Stimulated activated CD8-positive, alpha-beta memory T cell treated with anti-CD3 and anti-CD28 coated beads, Interleukin-15, amount 100 ng/mL, for 1 hour (primary cell): ENCODE measurements at places on chromosomes 5 and 9.

DNA sequence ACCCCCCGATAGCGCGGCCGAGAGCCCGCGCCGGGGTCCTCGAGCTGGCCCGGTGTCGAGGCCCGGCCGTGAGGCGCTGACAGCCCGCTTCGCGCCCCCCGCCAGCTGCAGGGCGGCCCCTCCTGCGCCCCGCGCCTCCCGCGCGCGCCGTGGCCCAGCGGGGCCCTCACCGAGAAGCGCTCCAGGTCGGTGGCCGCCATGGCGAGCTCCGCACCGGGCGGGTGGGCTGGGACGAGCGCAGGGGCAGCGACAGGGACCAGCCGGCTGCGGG lies 166 bp downstream of the SEPTIN8 start:
- DNase-seq = no peak

- no peak for DNase-seq
Measured at GRCh38 chr5:44652674-44653073, 156.1 kb upstream of the MRPS30 start.

DNA sequence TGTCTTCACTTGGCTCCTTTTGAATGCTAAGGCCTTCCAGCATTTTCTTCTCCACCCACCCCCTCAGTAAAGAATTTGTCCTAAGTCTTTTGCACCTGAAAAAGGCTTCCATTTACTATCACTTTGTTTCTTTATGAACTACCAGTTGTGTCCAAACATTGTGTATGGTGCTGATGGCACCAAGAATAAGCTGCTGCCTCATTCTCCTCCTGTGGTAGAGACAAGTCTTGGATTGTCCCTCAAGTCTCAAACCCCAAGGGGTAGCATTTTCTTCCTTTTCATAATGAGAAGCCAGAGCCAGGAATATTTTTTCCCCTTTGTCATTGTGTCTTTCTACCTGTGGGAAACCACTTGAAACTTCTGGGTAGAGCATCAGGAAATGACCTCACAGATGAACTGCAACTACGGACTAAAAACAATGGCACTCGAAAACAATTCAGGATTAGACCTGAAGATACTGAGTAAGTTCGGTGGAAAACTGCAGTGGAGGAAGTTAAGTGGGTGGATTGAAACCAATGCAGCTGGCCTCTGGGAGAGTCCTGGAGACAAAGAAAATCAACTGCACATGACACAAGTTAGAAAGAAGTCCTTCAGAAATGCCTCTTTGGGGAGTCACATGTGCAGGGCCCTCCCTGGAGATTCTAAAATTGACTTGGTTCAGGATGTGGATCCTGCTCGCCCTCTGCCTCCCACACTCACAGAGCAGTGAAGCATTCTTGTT lies 80.5 kb downstream of the SH3RF2 start:
- DNase-seq = no peak

GRCh38 chr5:165757791-165758190 lies 2252.4 kb downstream of the MAT2B start:
- DNase-seq = no peak

DNA sequence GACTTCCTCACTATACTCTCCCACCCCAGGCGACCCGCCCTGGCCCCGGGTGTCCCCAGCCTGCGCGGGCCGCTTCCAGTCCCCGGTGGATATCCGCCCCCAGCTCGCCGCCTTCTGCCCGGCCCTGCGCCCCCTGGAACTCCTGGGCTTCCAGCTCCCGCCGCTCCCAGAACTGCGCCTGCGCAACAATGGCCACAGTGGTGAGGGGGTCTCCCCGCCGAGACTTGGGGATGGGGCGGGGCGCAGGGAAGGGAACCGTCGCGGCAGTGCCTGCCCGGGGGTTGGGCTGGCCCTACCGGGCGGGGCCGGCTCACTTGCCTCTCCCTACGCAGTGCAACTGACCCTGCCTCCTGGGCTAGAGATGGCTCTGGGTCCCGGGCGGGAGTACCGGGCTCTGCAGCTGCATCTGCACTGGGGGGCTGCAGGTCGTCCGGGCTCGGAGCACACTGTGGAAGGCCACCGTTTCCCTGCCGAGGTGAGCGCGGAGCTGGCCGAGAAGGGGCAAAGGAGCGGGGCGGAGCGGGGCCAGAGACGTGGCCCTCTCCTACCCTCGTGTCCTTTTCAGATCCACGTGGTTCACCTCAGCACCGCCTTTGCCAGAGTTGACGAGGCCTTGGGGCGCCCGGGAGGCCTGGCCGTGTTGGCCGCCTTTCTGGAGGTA lies 2.1 kb downstream of the CA9 start:
- no peak for DNase-seq

- no peak for DNase-seq
Measured at GRCh38 chr5:163861670-163862069, 356.3 kb downstream of the MAT2B start.

DNA sequence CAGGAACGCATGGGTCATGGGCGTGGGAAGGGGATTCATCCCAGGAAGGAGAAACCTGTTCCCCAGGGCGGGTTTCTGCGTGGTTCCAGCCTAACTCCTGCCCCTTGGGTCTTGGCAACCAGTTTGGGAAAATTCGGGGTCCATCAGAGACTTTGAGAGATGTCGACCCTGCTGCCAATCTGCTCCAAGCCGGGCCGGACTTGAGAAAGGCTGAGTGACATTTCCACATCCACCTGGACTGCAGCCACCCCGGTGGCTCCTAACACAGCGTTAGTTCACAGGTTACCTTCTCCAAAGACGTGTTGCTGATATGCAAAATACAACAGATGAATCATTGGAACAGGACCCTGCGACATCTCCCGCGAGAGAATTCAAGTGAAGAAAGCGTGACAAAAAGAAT lies 627.2 kb downstream of the IRX1 start:
- DNase-seq = no peak

DNA sequence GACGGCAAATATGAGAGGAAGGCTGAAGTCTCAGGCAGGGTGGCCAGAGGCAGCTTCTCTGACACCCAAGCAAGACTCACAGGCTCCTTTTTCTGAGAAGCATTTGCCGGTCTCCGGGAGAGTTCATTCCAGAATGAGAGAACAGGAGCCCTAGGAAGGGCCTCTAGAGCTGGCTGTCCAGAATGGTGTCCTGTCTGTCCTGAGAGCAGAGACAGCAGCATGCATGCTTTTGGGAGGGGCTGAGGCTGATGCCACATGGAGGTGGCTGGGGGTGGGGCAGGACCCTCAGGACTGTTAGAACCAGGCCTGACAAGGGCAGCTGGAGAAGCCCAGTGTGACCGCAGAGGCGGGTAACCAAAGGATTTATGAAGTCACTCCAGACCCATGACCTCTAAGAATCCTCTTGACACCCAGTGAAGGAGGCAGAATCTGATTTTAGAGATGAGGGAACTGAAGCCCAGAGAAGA lies 60.0 kb downstream of the SHB start:
- no peak for DNase-seq

- DNase-seq = no peak
Measured at GRCh38 chr9:10052181-10052580, 560.6 kb downstream of the PTPRD start.

DNA sequence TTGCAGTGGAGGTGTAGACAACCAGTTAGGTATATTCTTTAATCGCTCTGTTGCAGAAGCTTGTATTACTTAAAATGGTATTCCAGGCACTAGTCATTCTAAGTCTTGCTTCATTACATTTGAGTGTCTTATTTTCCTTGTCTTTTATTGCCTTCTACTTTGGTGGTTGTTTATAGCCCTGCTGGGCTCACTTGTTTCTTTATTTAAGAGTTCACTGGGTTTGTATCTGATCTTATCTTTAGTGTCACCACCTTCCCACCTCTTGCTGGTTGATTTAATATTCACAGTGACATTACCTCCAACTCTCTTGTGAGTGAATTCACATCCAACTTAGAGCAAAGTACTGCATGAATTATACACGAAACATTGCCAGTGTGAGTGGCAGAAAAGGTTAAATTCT lies 83.6 kb upstream of the BNC2 start:
- DNase-seq = no peak

DNA sequence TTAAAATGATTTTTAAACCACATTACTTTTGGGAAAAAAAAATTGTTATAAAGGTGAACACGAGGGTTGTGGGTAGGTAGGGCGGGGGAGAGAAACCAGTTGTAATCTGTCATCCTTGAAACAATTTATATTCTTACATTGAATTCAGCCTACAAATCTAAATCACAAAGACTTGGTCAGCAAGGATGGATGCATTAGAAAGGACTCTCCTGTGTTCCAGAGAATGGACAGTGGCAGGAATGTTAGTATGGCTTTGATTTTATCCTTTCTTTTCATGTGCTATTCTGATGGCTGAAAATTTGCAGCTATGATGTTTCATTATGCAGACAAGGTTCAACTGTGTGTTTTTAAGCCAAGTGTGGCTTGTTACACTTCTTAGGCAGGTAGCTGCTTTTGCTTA lies 234.7 kb downstream of the SLF1 start:
- DNase-seq = no peak

GRCh38 chr9:92770360-92770995 lies 5.8 kb upstream of the BICD2 start:
- DNase-seq = no peak

DNA sequence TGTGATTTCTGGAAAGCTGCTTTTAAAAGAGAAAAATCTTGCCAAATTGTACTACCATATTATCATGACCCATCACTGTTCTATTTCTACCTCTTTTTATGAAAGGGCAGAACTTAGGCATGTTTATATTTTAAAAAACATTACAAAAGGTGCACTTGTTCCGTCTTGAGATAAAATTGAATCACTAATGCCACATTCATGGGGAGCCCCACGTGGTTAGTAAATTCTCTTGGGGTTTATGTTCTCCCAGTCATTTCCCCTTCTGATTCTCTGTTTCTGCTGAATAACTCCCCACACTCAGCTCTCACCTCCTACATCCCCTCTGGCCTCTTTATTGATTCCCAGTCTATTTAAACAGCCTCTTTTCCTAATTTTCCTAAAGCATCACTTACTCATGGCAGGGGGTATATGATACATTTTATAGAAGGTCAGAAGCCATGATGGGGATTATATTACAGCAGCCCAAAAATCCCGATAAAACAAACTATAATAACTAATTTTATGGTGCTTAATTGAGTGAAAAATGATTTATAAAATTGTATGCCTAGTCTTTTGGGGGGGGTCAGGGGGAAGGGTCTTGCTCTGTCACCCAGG lies 19.7 kb upstream of the VLDLR start:
- no peak for DNase-seq

- no peak for DNase-seq
Measured at GRCh38 chr5:111756581-111757354, at the start of gene NREP. TSS of gene NREP (minus strand) at chr5:111757194. CDS start at chr5:111755772, 1,422 bp downstream.

GRCh38 chr5:107415762-107416161 lies 255.0 kb downstream of the EFNA5 start:
- no peak for DNase-seq

DNA sequence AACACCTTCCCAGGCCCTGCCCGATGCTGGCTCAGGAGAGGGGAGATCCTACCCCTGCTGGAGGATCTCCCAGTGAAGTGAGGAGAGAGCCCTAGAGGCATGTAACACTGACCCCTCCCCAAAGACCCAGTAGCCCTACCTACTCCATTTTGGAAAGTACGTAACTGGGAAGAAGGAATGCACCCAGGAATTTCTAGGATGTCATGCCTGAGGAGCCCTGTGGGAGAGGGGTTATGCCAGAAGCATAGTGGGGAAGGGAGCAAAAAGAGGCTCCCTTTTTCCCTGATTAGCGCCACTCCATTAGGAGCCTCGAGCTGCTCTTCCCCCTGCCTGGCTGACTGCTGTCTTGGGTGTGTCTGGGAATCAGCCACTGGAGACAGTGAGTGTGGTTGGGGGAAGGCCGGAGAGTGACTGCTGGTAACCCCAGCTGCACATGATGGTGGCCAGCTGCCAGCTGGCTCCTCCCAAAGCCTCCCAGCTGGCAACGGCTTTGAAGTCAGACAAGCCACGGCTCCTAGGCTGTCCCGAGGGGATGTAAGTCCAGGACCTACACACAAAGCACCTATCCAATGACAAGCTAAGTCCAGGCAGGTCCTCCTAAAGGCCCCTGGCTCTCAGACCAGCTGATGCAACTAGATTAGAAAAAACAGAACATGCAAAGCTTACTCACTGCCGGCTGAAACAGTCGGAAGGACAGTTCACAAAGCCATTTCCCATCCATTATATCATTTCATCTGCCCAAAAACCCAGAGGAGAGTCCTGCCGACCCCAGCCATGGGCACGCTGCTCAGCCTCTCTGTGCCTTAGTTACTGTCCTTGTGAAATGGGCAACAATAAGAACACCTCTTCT lies 136.5 kb upstream of the ABCA1 start:
- no peak for DNase-seq

GRCh38 chr9:81489046-81489445 lies 200.3 kb downstream of the TLE1 start:
- no peak for DNase-seq

- no peak for DNase-seq
Measured at GRCh38 chr5:44663991-44664710, 144.6 kb upstream of the MRPS30 start.

- DNase-seq = no peak
Measured at GRCh38 chr9:107704774-107705173, 215.2 kb upstream of the KLF4 start.

DNA sequence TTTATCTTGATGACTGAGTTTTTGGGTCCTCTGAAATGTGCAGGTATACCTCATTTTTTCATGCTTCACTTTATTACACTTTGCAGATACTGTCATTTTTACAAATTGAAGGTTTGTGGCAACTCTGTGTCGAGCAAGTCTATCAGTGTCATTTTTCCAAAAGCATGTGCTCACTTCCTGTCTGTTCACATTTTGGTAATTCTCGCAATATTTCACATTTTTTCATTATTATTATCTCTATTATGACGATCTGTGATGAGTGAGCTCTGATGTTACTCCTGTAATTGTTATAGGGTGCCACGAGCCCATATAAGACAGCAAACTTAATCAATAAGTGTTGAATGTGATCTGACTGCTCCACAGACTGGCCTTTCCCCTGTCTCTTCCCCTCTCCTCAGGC lies 73.4 kb upstream of the FBXW11 start:
- DNase-seq = no peak

- DNase-seq = no peak
Measured at GRCh38 chr5:912280-913091, 19.8 kb downstream of the TRIP13 start.

DNA sequence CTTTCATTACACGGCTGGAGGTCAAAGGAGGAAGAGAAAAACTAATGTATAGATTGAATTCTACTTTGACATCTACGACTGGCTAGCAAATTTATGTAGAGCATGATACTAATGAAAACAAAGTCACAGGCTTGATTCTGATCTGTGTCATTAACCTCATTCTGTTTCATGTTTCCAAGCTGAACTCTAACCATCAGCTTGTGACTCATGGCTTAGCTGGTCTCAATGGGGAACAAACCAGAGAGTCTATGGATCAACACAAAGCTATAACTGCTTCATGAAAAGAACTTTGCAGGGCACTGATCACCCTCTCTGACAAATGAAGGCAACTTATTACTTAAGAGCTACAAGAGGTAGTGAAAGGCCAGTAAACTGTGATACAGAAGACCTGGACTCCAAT lies 23.6 kb upstream of the PDE4D start:
- no peak for DNase-seq

DNA sequence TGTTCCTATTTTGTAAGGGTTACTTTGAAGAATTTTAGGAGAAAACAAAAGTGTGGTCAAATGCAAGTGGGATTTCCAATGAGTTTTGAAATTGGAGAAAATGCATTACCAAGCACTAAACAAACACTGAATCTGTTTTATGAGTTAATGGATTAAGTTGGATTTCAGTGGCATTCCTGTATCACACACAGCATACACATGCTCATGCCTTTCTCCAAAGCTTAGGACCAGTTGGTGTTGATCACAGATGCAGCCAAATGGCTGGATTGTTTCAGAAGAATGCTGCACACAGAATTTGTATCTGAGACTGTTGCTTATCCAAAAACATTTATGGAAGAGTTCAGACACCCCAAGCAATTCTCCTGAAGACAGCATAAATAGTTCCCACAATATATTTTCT lies 611.1 kb downstream of the ACTL7B start:
- DNase-seq = no peak
